CD4-positive, alpha-beta T cell treated with Interleukin-2 at 100 ng/mL for 4 hours (primary cell): ENCODE measurements at places on chromosomes 16 and 17.

DNA sequence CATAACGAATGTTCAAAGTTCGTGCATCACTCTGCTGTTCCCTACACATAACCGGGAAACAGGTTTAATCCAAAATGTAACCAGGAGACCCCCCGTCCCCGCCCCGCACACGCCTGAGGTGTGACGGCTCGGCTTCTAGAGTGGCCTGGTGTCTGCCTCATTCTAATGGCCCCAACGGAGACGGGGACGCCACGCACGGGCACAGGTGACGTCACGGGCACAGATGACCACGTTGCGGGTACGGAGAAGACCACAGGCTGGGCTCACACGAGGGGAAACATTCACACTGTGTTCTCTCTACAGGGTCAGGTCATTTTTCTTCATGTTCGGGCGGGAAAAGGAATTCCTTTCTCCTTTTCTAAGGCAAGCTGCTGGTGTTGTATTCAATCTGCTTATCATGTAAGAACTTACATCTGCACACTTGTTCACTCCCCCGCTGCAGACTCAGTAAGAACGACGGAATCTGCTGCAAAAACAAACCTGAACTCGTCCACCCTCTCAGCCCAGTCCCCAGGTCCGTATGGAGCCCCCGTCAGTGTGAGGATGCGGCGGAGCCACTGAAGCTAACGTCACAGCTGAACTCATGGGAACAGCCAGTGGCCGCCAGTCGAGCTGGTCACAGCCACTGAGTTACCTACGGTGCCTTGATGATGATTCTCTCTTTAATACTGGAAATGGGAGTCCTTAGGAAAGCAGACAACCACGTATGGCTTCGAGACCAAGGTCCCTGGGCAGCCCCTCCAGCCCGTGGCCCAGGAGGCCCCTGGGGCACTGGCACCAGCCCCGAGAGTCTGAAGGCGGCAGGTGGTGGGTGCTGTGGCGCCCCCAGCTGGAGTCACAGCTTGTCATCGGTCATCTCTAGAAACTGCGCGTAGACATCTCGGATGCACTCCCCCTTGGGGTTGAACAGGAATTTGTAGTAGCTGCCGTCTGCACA lies 32.9 kb downstream of the WDR45B start:
- no peak for DNase-seq

DNA sequence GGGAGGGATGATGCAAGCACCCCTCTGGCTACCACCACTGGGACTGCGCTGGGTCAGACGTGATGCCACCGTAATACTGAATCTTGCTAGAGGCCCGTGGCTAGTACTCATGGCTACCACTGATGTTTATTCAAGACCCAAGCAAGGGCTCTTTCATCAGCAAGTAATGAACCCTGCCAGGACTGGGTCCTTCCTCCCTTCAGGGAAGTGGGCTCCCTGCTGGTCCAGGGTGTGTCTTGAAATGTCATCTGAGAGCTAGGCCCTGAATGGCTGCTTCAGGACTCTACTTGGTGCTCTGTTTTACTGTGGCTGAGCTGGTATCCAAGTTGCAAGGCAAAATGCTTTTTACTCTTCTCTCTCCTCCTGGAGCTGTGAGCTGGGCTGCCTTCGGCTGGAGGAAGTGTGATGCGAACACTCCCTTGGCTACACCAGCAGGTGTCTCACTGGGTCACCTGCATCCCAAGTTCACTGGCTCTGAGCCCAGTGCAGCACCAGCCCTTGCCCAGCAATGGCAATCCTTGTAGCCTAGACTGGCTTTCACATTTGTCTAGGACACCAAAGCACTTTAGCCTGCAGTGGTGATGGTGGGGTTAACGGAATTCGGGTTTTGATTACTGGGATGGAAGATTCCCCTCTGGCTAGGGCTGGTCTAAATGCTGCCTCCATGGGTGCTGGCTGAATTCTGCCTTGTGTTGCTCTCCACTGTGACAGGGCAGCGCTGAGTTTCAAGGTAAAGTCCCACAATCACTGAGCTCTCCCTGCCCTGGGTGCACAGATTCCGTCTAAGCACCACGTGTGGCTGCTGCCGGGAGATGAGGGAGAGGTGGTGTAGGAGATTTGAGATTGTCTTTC lies 98.6 kb downstream of the USP22 start:
- DNase-seq = no peak

GRCh38 chr17:6752068-6752909 lies 3.6 kb upstream of the XAF1 start:
- DNase-seq = no peak

- DNase-seq = no peak
Measured at GRCh38 chr17:29107933-29108822, 65.2 kb downstream of the PIPOX start.

DNA sequence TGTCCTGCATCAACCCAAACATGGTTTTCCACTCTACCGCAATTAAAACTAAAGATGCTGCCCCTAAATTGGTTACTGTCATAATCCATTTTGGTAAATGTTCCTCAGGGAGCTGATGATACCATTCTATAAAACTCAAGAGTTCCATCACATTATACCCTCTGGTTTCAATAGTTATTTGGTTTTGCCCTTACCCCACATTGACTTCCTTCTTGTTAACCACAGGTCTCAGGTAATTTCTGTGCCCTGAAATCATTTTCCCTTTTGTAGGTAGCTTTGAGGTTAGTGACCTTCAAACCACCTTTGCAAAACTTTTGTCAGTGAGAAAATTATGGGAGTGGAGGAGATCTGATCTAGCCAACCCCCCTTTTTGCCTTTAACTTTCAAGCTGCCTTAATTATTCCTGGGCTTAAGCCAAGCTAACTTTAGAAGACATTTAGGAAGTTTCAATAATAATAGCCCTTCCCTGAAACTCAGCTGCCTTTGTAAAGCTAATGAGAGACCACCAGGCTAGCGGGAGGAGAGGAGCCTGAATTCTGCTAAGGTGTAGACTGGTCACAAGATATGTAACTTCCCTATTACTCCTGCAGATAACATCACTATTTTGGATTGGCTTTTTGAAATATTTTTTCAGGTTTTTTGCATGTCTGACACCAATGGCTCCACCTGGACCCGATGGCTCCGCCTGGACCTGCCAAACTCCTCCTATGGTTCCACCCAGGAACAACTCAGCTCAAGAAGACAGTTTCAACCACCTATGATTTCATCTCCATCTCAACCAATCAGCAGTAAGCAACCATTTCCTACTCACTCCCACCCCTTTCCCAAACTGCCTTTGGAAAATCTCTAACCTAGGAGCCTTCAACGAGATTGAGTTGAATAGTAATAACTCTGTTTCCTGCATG lies 224.9 kb downstream of the HS3ST3B1 start:
- DNase-seq = no peak

DNA sequence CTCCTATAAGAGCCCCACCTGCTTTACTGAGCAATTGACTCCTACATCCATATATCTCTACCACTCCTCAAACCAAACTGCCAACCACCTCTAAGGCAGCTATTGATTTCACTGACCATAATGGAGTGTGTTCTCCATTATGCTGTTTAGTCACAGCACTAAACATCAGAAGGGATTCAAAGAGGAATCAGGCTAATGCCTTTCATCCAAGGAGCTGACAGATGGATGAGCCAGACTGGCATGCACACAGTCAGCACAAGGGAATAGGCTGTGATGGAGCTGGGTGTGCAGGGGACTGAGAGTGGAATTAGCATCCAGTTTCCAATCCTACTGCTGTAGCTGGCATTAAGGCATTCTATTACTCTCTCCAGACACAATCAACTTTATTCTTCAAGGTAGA lies 88.7 kb upstream of the CCL2 start:
- no peak for DNase-seq

GRCh38 chr17:34841467-34841866 lies 119.8 kb downstream of the CCT6B start:
- no peak for DNase-seq

DNA sequence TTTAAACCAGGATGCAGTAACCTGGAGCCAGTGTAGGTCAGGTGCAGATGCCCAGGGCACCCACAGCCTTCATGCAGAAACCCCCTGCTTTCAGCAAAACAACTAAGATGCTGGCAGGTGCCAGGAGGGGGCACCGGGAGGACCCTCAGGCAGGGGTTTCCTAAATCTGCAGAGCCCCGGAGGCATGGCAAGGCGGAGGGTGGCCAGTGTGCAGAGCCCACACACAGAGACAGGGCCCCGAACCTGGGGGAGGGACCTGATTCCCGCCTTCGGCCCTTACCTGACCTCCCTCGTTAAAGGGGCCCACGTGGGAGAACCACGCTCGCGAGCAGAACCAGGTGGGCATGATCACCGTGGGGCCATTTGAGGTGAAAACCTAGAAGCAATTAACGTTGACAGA lies 114.0 kb upstream of the METRNL start:
- DNase-seq = no peak

- DNase-seq = no peak
Measured at GRCh38 chr16:68364561-68364998, 53.8 kb downstream of the PRMT7 start.

DNA sequence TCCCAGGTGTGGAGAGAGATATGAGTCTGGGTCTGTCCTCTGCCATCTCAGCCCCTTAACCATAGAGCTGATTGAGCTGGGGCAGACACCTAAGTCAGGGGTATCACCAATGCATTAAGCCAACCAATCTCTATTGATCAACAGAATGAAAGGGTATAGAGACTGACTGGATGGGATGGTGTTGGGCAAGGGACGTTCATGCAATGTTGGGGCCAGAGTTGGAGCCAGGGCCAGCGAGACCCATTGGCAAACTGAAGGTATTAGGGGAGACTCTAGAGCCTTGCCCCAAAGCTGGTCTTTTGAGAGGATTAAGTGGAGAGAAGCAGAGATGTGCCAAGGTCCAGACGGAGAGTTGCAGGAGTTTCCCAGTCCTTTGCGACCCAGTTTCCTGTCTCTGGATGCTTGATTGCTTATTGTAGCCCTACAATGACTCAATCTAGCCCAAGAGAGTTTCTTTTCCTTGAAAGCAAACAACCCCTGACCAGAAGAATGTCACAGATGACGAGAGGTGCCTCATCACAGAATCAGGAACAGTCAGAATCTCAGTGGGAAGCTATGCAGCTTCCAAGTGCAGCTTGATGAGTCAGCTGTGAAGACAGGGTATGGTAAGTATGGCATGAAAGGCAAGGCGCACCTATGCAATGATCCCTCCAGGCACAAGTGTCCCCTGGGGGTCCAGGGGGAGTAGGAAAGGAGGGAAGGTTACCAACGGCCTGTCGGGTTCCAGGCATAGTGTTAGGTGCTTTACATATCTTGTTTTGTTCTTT lies 137.2 kb downstream of the UTP18 start:
- DNase-seq = no peak

DNA sequence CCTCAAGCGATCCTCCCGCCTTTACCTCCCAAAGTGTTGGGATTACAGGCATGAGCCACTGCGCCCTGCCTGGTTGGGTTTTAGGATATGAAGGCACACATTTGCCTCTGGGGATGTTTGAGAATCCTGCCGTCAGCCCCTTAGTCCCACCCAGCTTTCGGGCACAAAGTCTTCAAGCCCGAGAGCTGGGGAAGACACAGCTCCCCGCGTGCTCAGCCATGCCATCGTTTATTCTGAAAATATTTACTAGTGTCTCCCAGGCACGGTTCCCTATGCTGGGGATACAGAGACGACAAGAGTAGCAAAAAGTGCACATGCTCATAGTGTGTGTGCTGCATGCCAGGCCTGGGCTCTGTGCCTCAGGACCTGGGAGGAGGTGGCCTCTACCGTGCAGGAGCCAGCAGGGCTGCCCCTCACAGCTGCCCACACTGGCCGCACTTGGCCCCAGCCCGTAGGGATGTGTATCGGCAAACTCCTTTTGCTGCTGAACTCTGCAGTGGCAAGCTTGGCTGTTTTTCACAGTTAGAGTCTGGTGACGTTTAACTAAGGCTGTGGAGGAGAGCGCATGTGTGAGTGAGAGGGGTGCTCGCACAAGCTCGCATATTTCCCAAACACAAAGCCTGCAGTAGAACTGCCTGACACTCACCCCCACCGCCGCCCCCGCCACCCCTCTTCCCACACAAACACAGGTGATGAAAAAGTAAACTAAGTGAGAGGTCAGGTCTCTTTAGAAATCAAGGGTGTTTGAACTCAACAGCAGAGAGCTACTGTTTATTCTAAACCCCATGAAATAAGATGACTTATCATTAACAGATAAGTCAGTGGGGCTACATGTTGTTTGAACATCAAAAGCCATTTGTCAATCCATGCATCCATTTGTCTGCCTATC lies 266.4 kb downstream of the MRTFB start:
- DNase-seq = no peak

GRCh38 chr16:47990676-47991075 lies 165.1 kb downstream of the ABCC12 start:
- no peak for DNase-seq

DNA sequence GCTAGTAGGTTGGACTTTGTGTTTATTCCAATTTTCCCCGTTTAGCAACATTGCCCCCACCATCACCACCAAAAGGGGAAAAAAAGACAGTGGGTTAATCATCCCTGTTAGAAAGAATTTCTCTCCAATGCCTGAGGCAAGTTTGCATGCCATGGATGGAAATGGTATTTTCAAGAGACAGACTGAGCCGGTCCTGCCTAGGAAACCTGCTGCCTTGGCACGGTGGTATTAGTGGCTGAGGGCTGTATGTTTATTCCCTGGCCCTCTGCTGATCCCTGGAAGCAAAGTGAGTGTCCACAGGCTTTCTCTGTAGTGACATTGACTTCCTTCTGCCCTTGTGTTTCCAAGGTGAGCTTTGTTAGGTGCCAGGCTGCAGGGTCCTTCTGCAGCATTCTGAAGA lies 427.0 kb upstream of the RBFOX1 start:
- DNase-seq = no peak

DNA sequence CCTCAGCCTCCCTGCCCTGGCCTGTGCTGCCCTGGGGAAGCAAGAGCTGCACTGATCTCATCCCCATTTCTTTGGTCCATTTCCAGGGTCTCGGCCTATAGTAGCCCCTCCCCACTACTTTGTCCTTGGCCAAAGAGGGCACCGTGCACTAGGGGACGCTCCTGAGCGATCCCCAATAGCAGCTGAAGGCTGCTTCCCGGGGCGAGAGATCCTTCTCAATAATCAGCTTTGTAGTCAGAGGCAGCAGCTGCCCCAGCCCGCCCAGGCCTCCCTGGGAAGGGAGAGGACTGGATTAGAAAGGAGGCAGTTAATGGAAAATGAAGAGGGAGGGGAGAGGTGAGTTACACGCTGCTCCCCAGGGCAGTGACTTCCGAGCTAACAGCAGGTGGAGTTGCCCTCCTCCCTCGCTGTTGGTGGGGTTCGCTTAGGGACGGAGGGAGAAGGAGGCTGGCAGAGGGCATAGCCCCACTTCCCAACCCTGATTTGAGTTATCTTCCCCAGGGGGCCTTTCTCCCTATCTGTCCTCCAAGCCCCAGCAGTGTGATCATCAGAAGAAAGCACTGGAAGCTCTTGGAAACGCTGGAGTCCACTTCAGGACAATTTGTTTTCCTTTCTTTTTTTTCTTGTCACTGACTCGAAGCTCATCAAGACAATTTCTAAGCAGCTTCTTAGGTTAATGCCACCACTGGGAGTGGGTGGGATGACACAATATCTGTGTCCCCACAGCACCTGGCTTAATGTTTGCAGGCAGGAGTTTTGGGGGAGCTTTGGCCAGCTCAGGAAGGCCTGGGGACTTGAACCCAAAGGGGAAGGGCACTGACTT lies 2.6 kb downstream of the MXRA7 start:
- DNase-seq = no peak

- DNase-seq = no peak
Measured at GRCh38 chr17:17275971-17276370, 5.1 kb downstream of the COPS3 start.

- no peak for DNase-seq
Measured at GRCh38 chr16:49342336-49343265, 31.0 kb upstream of the C16orf78 start.

GRCh38 chr16:68289202-68289601 lies 21.5 kb downstream of the SLC7A6OS start:
- no peak for DNase-seq
